Pulmonary artery endothelial cell (primary cell): ENCODE measurements at places on chromosomes 12 and 14.

GRCh38 chr12:7369274-7369729 is 65.4 kb downstream of the ACSM4 start:
- DNase-seq = no peak

DNA sequence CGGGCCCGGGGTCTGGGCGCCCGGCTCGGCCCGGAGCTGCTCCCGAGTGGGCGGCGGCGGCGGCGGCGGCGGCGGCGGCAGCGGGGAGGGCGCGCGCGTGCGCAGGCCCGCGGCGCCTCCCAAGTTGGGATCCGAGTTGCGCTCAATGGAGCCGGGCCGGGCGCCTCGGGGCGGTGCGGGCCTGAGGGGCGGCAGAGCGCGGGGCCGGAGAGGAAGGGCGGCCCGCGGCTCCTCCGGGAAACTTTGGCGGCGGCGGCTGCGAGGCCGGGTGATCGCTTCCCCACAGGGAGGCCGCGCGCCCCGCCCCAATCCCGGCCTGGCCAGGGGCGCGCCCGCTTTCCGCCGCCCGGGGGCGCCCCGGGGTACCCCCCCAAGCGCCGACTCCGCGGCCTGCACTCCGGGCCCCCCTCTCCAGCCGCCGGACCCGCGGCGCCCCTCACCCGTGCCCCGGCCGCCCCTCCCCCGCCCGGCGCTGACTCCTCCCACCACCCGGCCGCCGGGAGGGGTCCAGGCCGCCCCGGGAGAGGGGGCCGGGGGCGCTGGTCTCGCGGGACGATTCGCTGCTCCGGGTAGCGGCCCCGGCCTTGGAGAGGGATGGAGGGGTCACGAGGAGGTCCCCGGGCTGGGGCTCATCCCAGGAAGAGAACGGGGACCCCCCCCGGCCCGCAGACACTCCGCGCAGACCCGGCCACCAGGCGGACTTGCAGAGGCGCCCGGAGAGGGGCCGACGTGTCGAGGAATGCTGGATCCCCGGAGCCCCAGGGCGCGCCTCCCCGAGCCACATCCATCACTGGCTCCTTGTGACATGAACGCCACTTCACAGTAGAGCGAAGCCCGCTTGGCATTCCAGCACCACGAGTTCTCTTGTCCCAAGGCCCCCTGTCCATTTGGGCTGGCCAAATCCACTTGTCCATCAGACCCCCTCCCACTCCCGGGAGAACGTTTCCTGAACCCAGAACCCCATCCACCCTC is at the start of gene RILPL1:
Gene RILPL1, minus strand, starts transcription at position 48 of the 972 bp plus-strand sequence. CDS start 237 bp downstream, outside the sequence.
- DNase-seq = no peak

DNA sequence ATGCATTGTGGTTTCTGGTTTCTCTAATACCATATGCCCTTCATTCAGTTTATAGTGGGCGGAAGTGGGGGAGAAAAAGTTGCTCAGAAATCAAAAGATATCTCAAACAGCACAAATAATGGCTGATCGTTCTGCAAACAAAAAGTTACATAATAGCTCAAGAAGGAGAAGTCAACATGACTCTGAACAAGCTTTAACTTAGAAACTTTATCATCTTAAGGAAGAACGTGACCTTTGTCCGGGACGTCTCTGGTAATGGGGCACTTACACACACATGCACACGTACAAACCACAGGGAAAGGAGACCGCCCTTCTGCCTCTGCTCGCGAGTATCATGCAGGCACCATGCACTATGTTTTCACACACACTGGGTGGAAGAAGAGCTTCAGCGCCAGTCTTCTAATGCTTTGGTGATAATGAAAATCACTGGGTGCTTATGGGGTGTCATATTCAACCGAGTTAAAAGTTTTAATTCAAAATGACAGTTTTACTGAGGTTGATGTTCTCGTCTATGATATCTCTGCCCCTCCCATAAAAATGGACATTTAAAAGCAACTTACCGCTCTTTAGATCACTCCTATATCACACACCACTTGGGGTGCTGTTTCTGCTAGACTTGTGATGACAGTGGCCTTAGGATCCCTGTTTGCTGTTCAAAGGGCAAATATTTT is 4.7 kb downstream of the FOS start:
- DNase-seq = no peak

DNA sequence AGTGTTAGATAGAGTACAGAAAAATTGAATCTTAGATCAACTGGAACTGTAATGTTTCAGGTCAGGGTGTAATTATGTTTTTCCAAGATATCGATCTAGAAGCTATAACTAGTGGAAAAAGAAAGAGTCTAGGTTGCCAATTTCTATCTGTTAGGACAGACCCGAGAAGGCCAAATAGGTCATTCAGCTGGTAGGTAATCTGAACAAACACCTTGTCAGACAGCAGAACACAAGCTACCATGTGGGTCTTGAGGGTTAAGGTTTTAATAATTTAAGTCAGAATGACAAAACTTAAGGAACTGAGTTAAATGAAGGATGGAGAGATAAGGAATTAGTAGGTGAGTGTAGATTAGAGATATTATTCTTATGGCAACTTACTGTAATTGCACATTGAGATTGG is 44.9 kb upstream of the KCNMB4 start:
- DNase-seq = no peak
